Left cardiac atrium (tissue), 4 donors: ENCODE measurements at places on chromosomes 11 and 22. TPM values are rescaled to one million over a fixed set of nuclear protein-coding genes. Genes with fewer than 3 reads are reported as not detected.
A peak's percentile ranks its signal among the peaks of the same experiment; 100 is the strongest.

DNA sequence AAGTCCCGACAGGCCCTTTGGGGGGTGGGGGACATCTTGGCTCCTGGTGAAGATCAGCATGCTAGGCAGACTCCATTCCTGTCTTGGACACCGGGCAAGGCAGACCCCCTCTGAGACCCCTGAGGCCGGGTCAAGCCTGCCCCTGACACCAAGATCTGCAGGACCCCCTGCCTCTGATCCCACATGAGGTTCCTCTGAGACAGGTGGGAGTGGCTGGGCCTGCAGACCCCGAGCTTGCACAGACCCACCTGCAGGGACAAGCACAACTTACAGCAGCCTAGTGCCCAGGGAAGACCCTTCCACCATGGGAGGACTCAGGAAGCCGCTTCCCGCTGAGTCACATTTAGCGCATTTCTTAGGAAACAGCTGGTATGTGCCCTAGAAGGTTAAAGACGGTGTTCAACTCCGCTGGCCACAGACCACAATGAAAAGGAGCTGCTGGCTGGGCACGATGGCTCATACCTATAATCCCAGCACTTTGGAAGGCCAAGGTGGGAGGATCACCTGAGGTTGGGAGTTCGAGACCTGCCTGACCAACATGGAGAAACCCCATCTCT lies 15.5 kb downstream of the ARVCF start:
- no peak for DNase-seq

- DNase-seq = peak; percentile 78
Observed at GRCh38 chr11:64060861-64061444, 25.2 kb downstream of the FLRT1 start.

GRCh38 chr22:40951795-40952605 lies 822 bp downstream of the RBX1 start:
- no peak for DNase-seq

GRCh38 chr11:316891-317301 lies 3.1 kb downstream of the IFITM1 start:
- DNase-seq = no peak

Gene SPON1
- 21.1 TPM for total RNA-seq

Gene SHANK3
- 19.5 TPM for total RNA-seq
